ENCODE measurements at places on chromosomes 5 and 9. TPM values are rescaled to one million over a fixed set of nuclear protein-coding genes. Genes with fewer than 3 reads are reported as not detected.
A peak's percentile ranks its signal among the peaks of the same experiment; 100 is the strongest.

GRCh38 chr9:135224921-135225541 is 137.6 kb downstream of the OLFM1 start:
- DNase-seq, result no peak

- no peak for DNase-seq
These were observed 228.5 kb downstream of the ENC1 start for GRCh38 chr5:74412066-74412465.

DNA sequence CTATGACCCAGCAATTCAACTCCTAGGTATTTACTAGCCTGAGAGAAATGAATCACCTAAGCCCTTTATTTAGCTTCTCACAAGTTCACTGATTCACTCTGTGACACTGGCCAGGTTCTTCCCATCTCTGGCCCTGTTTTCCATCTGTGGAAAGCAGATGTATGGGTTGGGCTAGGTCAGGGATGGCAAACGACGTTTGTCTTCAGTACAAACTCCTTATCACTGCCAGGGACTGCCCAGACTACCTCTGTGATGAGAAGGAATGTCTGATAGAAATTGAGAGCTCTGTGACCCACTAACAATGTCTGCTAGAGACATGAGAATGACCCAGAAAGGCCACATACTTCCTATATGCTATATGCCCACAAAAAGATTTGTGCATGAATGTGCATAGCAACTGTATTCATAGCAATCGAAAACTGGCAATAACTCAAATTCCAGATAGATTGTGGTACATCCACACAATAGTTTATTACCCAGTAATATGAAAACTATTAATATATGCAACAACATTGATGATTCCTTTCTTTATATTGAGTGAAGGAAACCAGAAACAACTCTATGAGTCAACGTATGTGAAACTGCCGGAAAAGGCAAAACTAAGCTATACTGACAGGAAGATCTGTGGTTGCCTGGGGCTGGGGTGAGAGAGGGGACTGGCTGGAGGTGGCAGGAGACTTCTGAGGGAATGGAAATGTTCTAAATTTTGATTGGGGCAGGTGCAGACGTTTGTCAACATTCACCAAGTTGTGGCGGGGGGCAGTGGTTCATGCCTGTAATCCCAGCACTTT is 32.0 kb upstream of the ADAM19 start:
- DNase-seq, result no peak

- no peak for DNase-seq
These were observed 3.6 kb downstream of the CACFD1 start for GRCh38 chr9:133463234-133463863.

GRCh38 chr5:71589903-71590302 is 2.8 kb downstream of the MCCC2 start:
- DNase-seq, result no peak

DNA sequence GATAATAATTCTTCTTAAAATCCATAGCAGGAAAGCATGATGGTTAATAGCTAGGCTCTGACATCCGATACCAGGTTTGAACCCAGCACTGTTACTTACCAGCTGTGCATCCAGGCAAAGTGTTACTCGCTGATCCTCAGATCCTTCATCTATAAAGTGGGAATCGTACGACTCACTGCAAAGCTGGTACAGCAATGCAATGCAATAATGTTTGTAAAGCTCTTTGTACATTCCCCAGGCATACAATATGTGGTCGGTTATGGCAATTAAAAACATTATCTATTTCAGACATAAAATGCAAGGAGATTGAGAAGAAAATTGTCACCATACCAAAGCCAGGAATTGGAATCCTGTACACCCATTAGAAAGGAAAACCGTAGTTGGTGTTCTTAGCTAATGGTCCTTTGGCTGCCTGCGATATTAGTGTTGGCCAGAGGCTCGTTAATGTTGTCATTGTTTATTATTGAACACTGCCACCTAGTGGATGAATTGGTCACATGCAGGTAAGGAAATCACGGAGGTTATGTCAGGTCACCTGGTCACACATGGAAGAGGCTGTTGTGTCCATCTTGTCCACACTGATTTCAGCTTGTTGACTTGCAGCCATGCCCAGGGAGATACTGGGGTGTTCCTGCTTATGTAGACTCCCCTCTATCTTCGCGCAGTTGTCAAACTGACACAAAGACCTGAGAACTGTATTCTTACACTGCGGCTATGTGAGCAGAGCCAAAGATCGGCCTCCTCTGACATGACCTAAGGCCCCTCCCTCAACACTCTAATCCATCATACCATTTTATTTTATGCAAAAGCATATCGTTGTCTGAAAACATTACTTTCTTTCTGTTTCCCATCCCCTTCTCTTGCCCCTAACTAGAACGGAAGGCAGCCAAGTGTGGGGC is 87.5 kb upstream of the PPP2R2B start:
- DNase-seq, result peak; percentile 22

DNA sequence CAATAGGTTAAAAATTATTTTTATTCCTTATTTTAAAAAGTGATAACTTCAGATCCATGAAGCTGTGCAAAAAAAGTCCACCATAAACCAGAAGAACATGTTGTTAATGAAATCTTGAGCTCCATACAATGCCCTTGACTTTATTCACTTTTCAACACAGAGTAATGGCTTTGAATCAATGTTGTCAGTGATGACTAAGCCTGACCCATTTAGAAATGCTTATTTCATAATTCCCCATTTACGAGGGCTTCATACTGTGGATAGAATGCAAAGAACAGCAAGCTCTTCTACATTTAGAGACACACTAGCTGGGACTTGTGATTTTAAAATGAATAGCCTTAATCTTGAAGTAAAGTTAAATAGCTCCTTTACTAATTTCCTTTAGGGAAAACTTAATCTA is 25.7 kb upstream of the IL9 start:
- DNase-seq, result no peak

C9orf40 gene
- 3.3 TPM for total RNA-seq

PAIP2 gene
- total RNA-seq, result 100 TPM

IFNB1 gene
- total RNA-seq, result not detected

DNA sequence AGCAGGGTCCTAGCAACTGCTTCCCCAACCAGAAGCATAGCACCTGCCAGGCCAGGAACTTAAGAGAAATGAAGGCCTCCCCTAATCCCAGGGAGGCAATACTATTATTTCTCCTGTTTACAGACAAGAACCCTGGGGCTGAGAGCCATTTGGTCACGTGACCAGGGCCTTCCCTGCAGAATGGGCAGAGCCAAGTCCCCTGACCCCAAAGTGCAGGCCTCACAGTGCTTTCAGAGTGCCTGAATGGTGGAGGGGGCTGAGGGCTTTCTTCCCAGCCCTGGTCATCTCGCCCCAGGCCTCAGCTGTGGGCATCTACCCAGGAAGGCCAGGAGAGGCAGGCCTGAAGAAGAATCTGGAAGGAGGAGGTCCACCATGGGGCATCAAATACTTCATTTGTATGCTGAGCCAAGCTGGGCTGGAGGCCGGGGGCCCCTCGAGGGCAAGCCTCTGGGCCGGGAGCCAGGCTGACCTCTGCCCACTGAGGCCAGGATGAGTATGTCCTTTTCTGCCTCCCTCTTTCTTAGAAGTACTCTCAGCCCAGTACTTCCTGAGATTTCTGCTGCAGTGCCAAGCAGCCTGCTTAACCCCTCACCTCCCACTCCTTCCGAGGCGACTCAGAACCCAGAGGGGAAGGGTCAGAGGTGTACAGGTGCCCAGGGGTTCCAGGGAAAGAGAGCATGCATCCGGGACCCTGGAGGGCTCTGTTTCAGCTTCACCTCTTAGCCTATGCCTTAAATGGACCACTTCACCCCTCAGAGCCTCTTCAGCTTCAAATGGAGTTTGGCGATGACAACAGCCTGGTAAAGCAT is 18.9 kb upstream of the DUSP1 start:
- DNase-seq, result peak; percentile 88

DNA sequence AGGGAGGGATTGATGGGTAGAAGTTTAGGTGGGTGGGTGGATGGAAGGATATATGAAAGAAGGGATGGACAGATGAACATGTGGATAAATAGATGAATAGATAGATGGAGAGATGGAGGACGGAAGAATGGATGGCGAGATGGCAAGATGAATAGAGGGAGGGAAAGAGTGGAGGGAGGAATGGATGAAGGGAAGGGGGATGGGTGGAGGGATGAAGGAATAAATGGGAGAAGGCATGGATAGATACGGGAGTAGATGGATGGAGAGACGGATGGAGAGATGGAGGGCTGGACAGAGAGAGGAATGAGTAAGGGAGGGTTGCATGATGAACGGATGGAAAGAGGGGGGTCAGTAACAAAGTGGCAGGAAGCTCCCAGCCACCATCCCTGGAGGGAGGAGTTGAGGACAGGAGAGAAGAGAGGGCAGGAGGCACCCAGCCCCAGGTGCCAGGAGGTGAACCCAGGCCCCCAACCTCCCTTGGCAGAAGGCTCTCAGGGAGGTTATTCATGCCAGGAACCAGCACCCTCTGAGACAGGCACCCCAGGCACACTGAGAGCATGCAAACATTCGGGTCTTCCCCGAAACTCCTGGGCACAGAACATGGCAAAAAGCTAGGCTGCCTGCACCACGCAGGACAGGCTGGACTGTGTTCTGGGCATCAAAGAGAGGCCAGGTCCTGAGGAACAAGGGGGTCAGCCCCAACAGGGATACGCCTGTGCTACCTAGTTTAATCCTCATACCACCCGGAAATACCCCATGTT is 9.1 kb downstream of the SARDH start:
- DNase-seq, result no peak

GRCh38 chr5:94184870-94185269 is 433.5 kb downstream of the KIAA0825 start:
- no peak for DNase-seq

DNA sequence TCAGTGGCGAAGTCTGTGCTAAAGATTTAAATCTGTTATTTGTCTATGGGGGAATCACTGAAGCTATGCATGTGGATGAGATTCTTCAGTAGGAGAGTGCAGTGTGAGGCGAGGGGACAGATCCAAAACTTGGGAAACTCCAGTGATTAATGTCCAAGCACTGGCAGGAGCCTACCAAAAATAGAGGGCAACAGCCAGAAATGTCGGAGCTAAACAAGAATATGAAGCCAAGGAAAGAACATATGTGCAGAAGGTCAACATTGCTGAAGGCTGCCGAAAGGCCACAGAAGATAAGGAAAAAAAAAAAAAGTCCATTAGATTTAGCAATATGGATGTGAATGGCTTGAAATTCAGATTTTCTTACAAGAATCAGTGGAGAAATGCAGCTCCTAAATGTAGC is 61.8 kb downstream of the C6 start:
- no peak for DNase-seq

DNA sequence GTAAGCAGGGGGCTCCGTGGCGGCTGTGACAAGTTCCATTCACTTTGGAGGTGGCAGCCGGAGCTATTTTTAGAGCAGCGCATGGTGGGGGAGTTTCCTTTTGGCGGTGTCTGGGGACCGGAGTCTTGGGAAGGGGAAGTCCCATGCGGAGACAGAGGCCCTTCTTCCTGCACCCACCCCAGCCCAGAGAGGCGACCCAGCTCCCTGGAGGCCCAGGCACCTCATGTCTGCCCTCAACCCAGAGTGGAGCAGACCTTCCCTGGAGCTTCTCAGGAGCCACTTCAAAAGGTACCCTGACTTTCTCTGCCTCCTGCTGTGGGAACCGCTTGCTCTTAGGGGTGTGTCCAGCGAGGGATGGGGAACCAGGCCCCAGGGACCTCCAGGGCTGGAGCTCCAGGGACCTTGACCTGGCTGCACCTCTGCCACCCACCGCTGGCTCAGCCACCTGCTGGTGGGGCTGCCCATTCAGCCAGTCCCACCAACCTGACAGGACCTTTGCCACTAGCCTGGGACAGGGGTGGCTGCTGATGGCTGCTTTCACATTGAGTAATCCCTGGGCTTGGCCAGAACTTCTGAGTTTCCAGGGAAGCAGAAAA is 34.1 kb downstream of the NEK6 start:
- DNase-seq, result no peak

DNA sequence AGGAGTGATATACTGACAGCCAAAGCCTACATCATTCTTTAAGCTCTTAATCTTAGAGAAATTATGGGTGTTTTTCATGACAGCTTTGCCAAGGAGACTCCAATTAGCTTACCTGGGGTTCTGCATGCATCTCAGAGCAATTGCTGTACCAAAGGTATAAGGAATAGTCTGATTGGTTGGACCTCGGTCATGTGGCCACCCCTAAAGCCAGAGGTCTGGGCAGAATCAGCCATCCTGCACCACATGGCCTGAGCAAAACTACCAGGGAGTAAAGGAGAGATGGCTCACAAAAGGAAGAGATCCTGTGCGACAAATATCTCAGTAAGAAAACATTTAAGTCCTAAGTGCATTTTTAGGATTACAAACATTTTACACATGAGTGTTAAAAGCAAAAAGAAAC is 25.6 kb downstream of the SH3RF2 start:
- DNase-seq, result no peak

DNA sequence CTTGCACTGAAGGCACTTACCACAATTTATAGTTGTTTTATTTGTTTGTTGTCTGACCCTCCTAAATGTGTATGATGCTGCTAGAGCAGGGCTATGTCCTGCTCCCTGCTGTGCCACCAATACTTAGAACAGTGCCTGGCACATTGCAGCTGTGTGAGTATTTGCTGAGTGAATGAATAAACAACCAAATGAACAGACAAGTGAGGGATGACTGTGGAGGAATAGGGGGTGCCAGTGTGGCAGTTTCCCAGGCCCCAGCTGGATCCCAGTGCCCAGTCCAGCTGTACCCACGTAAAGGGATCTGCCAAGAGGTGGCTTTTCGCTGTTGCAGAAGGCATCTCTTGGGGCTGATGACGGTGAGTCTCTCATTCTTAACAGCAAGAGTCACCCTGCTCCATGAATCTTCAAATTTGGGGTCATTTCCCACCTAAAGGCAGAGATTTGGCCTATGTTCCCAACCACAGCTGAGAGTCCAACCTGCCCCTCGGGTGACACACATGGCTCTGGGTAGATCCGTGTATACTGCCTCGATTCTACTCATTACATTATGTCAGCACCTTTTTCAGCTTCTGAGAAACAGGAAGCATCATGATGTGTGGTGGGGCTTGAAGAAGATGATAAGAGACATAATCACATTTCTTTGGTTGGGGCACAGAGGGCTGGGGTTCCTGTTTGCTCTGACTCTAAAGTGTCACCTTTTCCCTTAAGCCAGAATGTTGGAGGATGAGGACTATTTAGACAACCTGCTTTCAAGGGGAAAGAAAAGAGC is 14.3 kb downstream of the IL5 start:
- no peak for DNase-seq

- no peak for DNase-seq
These were observed 1217.3 kb downstream of the MAT2B start for GRCh38 chr5:164722702-164723101.

DNA sequence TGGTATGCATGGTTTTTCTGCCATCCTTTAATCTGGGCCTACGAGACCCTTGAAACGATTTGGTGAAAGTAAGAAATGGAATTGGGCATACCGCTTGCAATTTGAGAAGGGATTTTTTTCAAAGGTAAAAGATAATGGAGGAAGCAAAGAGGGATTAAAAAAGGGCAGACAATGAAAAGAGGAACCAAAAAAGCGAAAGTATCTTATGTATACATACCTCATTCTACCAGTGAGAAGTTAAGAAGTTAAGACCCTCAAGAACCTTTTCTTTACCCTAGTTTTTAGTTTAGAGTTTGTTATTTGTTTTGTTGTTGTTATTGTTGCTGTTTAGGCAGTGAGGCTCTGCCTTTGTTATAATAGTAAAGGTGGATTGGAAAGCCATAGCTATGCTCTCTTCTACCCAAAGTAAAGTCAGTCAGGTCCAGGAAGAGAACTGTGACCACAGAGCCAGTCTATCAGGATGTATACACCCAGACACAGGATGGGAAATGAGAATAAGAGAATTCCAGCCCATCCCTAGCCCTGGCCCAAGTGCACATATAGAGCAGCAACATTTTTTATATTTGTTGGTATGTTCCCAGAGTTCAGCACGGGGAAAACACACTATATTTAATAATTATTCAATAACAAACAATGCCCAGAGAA is 166.6 kb downstream of the RFX3 start:
- no peak for DNase-seq

SLC6A19 gene
- total RNA-seq, result not detected

CD72 gene
- 0.95 TPM for total RNA-seq

GRCh38 chr5:52339285-52339684 is 448.4 kb upstream of the ITGA1 start:
- DNase-seq, result no peak
